Stimulated activated CD8-positive, alpha-beta memory T cell treated with anti-CD3 and anti-CD28 coated beads, Interleukin-15, amount 100 ng/mL, for 48 hours (primary cell): ENCODE measurements at places on chromosomes 5 and 9.

- no peak for DNase-seq
These were observed 152.7 kb downstream of the ADCY2 start for GRCh38 chr5:7548596-7548995.

DNA sequence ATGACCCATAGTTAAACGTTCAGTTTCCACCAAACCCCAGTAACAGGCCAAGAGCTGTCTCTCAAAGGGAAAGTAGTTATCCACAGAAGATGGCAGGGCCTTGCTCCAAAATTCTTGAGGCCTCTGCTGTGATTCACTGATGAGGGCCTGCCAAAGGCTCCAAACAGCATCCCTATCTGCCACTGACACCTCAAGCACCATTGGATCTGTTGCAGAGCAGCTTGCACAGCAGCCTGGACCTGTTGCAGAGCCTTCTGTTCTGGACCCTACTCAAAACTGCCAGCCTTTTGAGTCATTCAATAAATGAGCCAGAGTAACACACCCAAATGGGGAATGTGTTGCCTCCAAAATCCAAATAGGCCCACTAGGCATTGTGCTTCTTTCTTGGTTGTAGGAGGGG is 741.5 kb upstream of the RGMB start:
- no peak for DNase-seq

GRCh38 chr9:104682642-104683041 is 11.7 kb upstream of the OR13D1 start:
- no peak for DNase-seq

GRCh38 chr9:136645903-136646754 is 16.6 kb upstream of the EGFL7 start:
- DNase-seq = no peak

DNA sequence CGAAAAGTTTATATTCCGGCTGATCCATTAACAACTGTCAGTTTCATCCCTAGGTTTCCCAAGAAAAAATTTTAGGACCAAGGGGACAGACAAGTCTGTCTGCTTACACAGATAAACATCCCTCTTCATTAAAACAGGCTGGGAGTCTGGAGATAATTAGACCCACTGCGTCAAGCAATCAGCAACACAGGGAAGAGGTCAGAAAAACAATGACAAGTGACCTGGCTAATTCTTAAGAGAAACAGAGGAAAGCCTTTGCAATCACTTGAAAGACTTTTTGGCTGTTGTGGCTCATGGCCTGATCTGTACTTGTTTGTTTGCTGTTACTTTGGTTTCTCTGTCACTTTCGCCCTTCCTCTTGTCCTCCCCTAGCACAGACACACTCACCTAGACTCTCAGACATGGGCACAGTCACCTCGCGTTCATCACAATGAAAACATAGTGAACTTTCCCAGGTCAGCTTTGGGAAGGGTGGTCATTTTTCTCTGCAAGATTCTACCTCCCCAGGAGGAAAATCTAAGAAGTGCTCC is 2.9 kb upstream of the CCDC192 start:
- no peak for DNase-seq

- DNase-seq = no peak
These were observed 76.0 kb upstream of the DAP start for GRCh38 chr5:10836986-10837385.

DNA sequence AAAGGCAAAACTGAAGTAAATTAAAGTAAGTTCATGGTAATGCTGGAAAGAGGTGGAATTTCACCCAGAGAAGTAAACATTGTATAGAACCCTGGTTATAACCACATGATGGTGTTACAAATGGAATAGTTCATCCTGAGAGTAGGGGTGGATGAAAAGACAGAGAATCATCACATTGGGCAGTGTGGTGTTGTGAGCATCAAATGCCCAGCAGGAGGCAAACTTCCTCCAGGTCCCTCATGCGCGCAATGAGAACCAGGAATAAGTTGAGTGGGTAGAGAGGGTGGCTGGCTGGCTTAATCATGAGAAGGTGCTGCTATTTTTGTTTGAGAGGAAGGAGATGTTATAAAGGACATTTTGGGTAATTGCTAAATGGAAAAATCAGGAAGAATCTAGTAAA is 163.3 kb upstream of the HMHB1 start:
- DNase-seq = no peak

DNA sequence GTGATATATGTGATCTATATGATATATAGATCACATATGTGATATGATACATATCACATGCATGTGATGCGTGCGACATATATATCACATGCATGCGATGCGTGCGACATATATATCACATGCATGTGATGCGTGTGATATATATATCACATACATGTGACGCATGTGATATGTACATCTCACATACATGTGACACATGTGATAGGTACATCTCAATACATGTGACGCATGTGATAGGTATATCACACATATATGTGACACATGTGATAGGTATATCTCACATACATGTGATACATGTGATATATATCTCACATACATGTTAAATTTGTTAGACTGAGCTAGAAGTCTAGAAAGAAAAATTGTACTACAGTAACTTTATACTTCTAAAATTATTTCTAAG is 1095.9 kb downstream of the EFNA5 start:
- no peak for DNase-seq

DNA sequence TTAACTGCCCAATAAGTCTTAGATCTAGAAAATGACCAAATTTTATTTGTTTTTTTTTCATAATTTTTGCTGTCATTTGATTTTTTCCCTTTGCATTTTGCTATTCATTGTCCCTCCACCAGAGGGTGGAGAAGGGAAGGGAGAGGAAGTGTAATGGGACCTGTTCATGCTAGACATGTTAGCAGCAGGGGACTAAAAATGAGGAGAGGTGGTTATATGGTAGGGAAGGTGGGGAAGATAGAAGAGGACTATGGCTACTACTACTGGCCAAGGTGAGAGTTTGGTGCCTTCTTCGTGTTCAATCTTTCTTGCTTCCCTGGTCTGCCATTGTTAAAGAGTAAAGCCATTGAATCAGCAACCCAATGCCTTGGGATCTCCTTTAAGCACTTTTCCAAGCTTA is 6.4 kb downstream of the GRIA1 start:
- no peak for DNase-seq

DNA sequence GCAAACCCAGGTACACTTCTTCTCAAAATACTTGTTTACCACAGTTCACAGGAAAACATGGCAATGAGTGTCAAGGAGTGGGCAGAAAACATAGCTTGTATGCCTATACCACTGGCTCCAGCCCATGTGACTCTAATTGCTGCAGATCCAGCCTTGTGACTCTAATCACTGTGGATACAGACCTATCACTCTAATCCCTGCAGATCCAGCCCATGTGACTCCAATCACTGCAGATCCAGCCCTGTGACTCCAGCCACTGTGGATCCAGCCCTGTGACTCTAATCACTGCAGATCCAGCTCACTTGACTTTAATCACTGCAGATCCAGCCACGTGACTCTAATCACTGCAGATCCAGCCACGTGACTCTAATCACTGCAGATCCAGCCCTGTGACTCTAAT is 366.3 kb upstream of the IRX4 start:
- no peak for DNase-seq

DNA sequence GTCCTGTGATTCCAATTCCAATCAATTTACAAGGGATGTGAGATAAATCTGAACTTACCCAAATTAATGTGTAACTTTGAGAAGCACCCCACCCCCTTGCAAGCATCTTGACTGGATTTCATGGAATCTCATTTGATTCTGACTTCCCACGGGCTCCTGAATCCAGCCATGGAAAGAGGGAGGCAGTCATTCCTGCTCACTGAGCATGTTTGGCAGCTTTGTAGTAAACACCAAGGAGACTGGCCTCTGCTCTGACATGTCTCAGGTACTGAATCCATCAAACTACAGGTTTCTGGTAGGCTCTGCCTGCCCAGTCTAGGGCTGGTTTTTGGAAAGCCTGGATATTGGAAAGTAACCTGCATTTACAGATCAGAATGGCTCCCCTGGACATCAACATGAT is 357.6 kb downstream of the ARHGEF28 start:
- no peak for DNase-seq
